ENCODE measurements at places on chromosomes 2 and 18.

GRCh38 chr2:25151718-25152117 is 16.7 kb downstream of the POMC start:
- no peak for DNase-seq

GRCh38 chr2:150376553-150377335 is 110.7 kb downstream of the RND3 start:
- no peak for DNase-seq

DNA sequence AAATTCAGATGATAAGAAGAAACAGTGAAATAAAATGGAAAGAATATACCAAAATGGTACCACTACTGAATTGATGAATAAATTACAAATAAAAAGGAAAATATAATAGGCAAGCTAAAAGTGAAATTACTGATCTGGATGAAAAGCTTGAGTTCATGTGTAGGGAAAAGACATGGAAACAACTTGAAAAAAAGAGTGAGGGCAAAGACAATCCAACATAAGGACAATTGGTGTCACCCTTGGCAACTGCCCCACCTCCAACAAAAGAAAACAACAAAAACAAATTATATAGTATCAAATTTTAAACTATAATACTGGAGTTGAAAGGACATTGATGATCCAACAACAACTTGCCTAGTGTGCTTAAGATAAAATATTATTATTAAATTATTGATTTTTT is 37.6 kb downstream of the PPP1R1C start:
- no peak for DNase-seq

GRCh38 chr2:142100970-142101369 is 29.8 kb downstream of the LRP1B start:
- DNase-seq: no peak

DNA sequence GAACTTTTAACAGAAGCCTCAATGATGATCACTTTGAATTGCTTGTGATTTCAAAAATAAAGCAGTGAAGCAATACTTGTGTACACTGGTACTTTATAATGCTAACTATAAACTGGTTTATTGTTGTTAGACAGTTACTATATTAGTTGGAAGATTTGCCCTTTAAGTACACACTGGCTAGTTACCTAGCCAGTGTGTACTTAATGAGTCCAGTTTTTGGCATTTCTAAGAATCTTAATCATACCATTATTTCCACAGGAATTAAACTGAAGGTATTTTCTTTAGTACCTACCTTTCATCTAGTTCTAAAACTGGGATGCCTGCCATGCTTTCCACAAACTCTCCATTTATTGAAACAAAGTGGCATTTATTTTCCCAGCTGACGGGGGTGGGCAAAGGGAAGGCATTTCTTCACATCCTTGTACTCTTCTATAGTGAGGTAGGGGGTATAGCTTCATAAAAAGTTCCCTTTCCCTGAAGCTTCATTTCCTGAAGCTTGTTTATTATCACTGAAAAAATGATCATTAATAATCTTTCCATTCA is 49.9 kb downstream of the UGP2 start:
- DNase-seq: no peak

- no peak for DNase-seq
Observed at GRCh38 chr2:217060516-217060915, 200.7 kb upstream of the TNP1 start.

DNA sequence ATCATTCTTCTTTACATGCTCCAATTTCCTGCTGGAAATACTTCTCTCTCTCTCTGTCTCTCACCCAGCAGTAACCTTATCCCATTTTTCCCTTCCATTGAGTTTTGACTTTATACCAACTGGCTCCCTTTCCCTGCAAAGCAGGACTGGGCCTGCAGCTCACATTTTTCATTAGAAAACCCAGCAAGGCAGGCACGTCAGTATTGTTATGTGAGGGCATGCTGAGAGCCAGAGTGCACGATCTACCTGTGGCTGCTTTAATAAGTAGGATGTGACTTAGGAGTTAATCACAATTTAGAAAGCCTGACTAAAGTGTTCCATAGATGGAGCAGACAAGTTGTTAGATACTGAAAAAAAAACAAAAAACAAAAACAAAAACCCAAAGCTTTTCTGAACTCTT is 5.2 kb upstream of the NDUFV2 start:
- DNase-seq: no peak

- DNase-seq: no peak
Observed at GRCh38 chr2:165889158-165889557, 64.4 kb downstream of the TTC21B start.

DNA sequence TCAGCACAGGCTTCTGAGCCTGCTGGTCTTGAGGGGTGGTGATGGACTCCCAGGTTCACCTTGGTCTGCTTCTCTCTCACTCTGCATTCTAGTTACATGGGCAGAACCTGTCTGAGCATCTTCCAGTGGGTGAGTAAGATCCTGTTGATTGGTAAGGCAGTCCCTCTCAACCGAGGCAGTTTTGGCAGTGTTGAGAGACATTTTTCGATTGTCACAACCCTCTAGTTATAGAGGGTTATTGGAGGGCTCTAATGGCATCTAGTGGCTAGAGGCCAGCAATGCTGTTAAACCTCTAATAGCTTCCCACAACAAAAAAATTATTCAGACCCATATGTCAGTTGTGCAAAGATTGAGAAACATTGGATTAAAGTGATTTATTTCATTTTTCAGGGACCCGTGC is 9.3 kb upstream of the MGAT5 start:
- no peak for DNase-seq

DNA sequence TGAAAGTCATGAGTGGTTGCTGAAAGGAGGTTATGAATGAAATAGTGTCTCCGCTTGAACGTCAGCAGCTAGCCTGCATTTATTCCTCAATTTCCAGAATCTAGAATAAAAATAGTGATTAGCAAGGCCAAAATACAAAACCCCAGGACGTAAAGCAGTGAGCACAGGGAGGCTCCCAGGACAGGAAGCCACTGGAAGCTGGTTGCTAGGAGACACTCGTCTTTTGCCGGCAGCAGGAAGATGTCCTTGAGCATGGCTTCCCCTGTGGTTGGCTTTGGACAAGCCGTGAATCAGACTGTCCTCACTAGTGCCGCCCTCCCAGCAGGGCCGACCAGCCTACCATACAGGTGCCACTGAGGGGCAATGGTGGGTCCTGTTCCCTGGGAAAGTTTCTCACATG is 374.4 kb downstream of the MTX2 start:
- DNase-seq: no peak

All from SJSA1 (cell line).